Stomach (tissue), 19 donors: ENCODE measurements at places on chromosomes 16 and 17. TPM values are rescaled to one million over a fixed set of nuclear protein-coding genes. Genes with fewer than 3 reads are reported as not detected.
A peak's percentile ranks its signal among the peaks of the same experiment; 100 is the strongest.

Gene WNT9B
- not detected for total RNA-seq

DNA sequence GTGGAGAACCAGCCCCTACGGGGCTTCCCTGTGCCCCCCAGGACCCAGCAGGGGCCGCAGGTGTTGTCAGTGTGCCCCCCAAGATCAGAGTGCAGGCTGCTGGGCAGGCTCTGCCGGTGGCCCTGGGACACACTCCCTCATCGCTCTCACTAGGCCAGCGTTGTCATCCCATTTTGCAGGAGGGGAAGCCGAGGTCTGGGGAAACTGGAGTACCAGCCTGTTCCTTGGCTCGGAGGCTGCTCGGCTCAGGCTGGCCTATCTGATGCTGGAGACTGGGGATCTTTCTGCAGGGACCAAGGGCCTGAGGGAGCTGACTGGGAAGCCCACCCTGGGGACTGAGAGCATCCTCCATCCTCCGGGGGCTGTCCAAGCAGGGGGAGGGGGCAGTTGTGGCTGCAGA lies 74.2 kb upstream of the CBX4 start:
- H3K27ac ChIP-seq, result no peak overlapping the region
- peaks cover 6% of the 10 kb centered on the region for H3K27me3 ChIP-seq
- H3K4me3 ChIP-seq, result no peak overlapping the region
- no peak for DNase-seq

Gene SLC13A2
- total RNA-seq, result not detected

DNA sequence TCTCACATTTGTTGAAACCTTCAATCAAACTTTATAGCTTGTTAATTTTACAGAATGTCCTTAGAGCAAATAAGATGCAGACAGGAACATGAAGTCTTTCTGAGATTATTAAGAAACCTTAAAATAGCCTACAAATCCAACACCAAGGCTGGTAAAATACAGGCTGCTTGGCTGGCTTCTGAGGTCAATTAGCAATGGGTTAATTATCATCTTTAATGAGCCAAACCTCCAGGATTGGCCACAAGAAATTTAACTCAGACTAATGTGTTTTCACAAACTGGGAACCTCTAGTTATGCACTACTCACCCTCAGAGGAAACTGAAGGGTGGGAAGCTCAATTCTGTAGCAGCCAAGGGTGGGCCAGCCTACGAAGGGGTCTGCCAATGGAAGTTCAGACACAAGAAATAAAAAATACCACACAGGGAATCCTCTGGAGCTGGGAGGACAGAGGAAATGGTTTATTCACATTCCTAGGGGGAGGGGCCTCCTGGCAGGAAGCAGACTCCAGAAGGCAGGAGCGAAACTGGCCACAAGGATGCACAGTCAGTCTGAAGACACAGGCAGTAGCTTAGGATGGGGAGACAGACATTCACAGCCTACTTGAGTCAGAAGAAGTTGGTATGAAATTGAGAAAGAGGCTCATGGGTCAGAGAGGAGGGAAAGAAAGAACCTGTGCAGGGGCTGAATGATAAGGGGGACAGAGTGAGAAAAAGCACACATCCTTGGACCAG lies 36.1 kb downstream of the HIC1 start:
- H3K27ac ChIP-seq, result peak overlapping the region; percentile 85
- DNase-seq, result peak; percentile 89

DNA sequence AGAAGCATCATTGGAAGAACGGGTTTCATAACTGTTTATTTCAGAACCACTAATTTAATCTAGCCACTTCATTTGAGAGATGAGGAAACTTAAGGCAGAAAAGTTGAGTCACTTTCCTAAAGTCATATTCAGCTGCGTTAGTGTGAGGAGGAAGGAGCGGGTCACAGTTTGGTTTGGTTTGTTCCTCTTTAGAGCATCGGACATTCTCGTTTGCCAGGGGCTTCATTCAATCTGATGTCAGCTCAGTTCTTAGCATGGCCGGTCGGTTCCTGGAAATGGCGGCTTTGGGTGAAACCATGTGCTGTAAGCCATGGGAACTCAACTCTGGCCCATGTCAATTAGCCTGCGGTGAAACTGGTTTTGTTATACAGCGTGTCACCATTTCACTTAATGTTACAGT lies 186.5 kb downstream of the LGALS9B start:
- no peak overlapping the region for H3K4me3 ChIP-seq
- no peaks in the 10 kb centered on the region for H3K36me3 ChIP-seq
- H3K4me1 ChIP-seq, result peaks cover 3% of the 10 kb centered on the region
- DNase-seq, result no peak
- H3K27me3 ChIP-seq, result no peaks in the 10 kb centered on the region
- H3K27ac ChIP-seq, result no peak overlapping the region

Gene PRRT2
- total RNA-seq, result not detected

Gene DRC7
- not detected for total RNA-seq

Gene DPEP1
- total RNA-seq, result not detected

GRCh38 chr17:58219789-58220183 lies 731 bp upstream of the MKS1 start:
- H3K4me3 ChIP-seq, result peak overlapping the region; percentile 71
- no peaks in the 10 kb centered on the region for H3K27me3 ChIP-seq
- H3K4me1 ChIP-seq, result peaks cover 7% of the 10 kb centered on the region
- DNase-seq, result peak; percentile 7
- H3K27ac ChIP-seq, result peak overlapping the region; percentile 87
- peaks cover 18% of the 10 kb centered on the region for H3K36me3 ChIP-seq

- DNase-seq, result no peak
- H3K36me3 ChIP-seq, result peaks cover 5% of the 10 kb centered on the region
- H3K27ac ChIP-seq, result peak overlapping the region; percentile 39
- peaks cover 23% of the 10 kb centered on the region for H3K4me1 ChIP-seq
These were observed 117.3 kb upstream of the CORO6 start for GRCh38 chr17:29740017-29740416.

Gene CCT6B
- 4.5 TPM for total RNA-seq

DNA sequence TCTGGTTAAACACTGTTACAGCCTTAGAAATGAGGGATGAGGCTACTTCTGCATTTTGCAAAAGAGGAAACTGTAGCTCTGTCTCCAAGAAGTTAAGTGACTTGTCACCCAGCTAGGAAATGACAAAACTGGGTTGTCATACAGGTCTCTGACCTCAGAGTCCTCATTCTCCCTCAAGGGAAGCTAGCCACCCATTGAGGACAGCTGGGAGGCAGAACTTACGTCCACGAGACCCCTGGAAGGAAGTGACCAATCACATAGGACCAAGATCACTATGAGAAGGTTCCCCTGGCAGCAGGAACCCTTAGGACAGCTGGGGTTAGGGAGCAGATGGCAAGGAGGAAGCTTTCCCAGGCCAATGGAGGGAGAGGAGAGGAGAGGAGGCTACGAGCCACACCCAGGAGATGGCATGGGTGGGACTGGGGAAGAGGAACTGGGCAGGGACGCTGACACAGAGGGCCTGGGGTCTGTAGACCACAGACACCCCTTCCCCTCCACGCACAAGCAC lies 11.2 kb downstream of the METTL22 start:
- no peak overlapping the region for H3K4me3 ChIP-seq
- H3K27ac ChIP-seq, result peak overlapping the region; percentile 71
- H3K4me1 ChIP-seq, result no peaks in the 10 kb centered on the region
- no peaks in the 10 kb centered on the region for H3K27me3 ChIP-seq
- peaks cover 99% of the 10 kb centered on the region for H3K36me3 ChIP-seq

Gene TBC1D3H
- total RNA-seq, result not detected

Gene SOST
- total RNA-seq, result not detected

- no peaks in the 10 kb centered on the region for H3K27me3 ChIP-seq
- peak overlapping the region; percentile 28 for H3K4me3 ChIP-seq
- H3K4me1 ChIP-seq, result peaks cover 6% of the 10 kb centered on the region
- H3K36me3 ChIP-seq, result no peaks in the 10 kb centered on the region
These were observed 80.3 kb upstream of the GOT2 start for GRCh38 chr16:58814348-58814801.

DNA sequence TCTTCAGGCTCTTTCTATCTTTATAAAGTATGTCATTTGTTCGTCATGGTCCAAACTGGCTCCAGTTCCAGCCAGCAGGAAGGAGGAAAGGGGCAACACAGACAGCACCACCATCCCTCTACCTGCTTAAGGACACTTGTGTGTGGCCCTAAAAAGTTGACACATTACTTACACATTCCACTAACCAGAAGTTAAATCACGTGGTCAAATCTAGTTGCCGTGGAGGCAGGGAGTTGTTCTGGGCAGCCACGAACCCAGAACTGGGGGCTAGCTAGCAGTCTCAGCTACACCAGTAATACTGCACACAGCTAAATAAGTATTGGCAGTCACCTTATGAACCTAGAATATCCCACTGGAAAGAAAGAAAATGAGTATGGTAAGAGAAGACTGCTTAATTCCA lies 104.2 kb downstream of the SNX11 start:
- H3K27me3 ChIP-seq, result no peaks in the 10 kb centered on the region
- H3K4me1 ChIP-seq, result no peaks in the 10 kb centered on the region
- no peaks in the 10 kb centered on the region for H3K36me3 ChIP-seq
- H3K4me3 ChIP-seq, result no peak overlapping the region
- H3K27ac ChIP-seq, result no peak overlapping the region
- no peak for DNase-seq

Gene TAOK2
- 33.8 TPM for total RNA-seq

DNA sequence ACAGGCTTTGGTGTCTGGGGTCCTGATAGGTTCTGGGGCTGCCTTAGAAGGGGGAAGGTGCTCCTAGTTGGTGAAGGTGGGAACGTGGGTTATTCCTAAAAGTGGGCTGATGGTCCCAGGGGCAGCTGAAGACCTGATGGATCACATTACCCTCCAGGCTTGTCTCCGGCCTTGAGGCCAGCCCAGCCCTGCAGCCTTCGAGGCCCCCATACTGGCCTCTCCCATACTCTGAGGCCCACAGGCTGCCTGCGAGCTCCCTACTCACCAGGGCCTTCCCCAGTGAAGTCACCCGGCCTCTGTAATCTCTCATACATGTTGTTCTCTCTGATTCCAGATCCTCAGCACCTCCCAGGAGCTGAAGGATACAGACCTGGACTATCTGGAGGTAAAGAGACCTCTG lies 2.7 kb downstream of the RNF112 start:
- H3K4me1 ChIP-seq, result peaks cover 17% of the 10 kb centered on the region
- H3K27me3 ChIP-seq, result peaks cover 32% of the 10 kb centered on the region
- no peak overlapping the region for H3K4me3 ChIP-seq
- H3K27ac ChIP-seq, result no peak overlapping the region

DNA sequence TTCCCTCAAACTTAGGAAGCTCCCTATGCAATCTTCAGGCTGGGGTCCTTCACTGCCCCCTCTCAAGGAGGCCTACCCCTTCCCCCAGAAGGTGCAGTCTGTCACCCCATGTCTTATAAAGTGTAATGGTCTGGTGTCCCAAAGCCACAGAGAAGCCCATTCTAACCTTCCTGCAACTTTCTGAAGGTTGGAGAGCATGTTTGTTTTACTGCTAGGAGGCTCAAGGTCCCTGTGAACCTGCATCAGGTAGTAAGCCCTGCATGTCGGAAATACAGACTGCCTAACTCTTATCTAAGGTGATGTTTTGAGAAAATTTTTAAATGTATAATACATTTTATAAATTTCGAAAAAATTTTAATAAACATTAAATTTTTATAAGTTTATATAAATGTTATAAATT lies 18.3 kb downstream of the ZNF750 start:
- no peak overlapping the region for H3K4me3 ChIP-seq
- H3K36me3 ChIP-seq, result peaks cover 56% of the 10 kb centered on the region
- H3K27me3 ChIP-seq, result no peaks in the 10 kb centered on the region
- H3K4me1 ChIP-seq, result no peaks in the 10 kb centered on the region
- no peak overlapping the region for H3K27ac ChIP-seq
- DNase-seq, result no peak

- H3K4me1 ChIP-seq, result no peaks in the 10 kb centered on the region
- DNase-seq, result no peak
- H3K27me3 ChIP-seq, result peaks cover 6% of the 10 kb centered on the region
- no peak overlapping the region for H3K27ac ChIP-seq
- H3K4me3 ChIP-seq, result no peak overlapping the region
These were observed 24.5 kb upstream of the MAPT start for GRCh38 chr17:45869676-45870341.

Gene SCGB1C2
- not detected for total RNA-seq

Gene VMO1
- not detected for total RNA-seq

Gene PERCC1
- not detected for total RNA-seq

GRCh38 chr16:11494433-11494832 lies 92.3 kb downstream of the LITAF start:
- H3K27ac ChIP-seq, result peak overlapping the region; percentile 86
- H3K4me1 ChIP-seq, result peaks cover 49% of the 10 kb centered on the region
- no peak overlapping the region for H3K4me3 ChIP-seq
- H3K36me3 ChIP-seq, result no peaks in the 10 kb centered on the region
- H3K27me3 ChIP-seq, result no peaks in the 10 kb centered on the region
- DNase-seq, result no peak

DNA sequence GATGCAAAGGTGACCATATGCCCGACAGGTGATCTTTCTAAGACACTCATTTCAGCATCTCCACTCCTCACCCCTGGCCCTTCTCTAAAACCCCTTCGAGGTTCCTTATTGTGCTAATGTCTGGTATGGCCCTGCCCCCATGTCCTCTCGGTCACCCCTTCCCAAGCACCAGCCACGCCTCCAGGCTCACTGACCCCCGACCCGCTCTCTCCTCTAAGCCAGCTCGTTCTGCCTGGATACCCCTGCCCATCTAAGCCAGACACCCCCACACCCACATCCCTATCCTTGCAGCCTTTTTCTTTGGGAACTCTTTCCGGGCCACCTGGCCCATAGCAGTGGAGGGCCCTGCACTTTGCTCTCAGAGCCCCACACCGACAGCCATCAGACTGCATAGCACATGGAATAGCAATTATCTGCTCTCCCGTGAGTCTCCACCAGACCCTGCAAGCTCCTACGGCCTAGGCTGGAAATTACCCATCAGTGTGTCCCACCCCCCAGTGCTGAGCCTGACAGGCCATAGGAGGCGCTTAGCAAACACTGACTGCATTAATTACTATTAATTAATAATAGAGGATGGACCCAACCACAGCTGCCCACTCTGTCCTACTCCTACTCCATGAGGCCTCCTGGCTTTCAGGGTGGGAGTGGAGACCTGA lies 176.7 kb downstream of the TMEM132E start:
- no peak overlapping the region for H3K27ac ChIP-seq
- no peak overlapping the region for H3K4me3 ChIP-seq
- DNase-seq, result no peak
- peaks cover 10% of the 10 kb centered on the region for H3K27me3 ChIP-seq

GRCh38 chr17:8556074-8556473 lies 74.5 kb downstream of the MYH10 start:
- H3K27ac ChIP-seq, result no peak overlapping the region
- H3K27me3 ChIP-seq, result no peaks in the 10 kb centered on the region
- no peak overlapping the region for H3K4me3 ChIP-seq
- H3K36me3 ChIP-seq, result no peaks in the 10 kb centered on the region

- no peak overlapping the region for H3K27ac ChIP-seq
- no peaks in the 10 kb centered on the region for H3K27me3 ChIP-seq
- no peaks in the 10 kb centered on the region for H3K36me3 ChIP-seq
- DNase-seq, result peak; percentile 64
- no peak overlapping the region for H3K4me3 ChIP-seq
- peaks cover 14% of the 10 kb centered on the region for H3K4me1 ChIP-seq
These were observed 41.7 kb downstream of the DNAH17 start for GRCh38 chr17:78535273-78536197.

DNA sequence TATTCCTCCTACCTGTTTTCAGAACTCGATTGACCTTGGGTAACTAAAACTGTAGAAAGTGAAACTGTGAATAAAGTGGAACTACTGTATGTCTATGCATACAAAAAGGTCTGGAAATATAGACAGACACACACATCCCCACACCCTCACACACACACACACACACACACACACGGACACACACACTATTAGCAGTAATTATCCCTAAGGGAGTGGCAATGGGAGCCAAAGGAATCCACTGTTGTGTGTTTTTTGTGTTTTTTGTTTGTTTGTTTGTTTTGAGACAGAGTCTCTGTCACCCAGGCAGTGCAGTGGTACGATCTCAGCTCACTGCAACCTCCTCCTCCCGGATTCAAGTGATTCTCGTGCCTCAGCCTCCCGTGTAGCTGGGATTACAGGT lies 26.6 kb upstream of the SRCIN1 start:
- H3K36me3 ChIP-seq, result no peaks in the 10 kb centered on the region
- no peak overlapping the region for H3K27ac ChIP-seq
- H3K4me1 ChIP-seq, result no peaks in the 10 kb centered on the region
- no peak overlapping the region for H3K4me3 ChIP-seq

Gene DHRS7C
- not detected for total RNA-seq

Gene CRYBA1
- total RNA-seq, result not detected
